ENCODE measurements at places on chromosomes 5 and 9.
A peak's percentile ranks its signal among the peaks of the same experiment; 100 is the strongest.

DNA sequence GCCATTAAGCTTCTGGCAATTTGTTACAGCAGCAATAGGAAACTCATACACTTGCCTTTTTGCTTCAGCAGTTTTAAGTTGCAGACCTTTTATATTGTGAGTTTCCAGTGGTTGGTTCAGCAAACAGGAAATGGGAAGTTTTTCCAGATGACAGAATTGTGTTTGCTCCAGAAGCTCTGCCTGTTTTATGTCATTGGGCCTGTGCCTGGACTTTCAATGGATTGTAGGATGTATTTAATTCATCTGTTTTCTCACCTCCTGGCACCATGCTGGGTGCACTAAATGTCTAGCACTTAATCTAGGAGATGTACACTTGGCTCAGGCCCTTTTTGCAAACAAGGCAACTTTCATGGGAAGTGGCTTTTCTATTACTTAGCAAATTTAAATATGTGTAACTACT lies 100.4 kb upstream of the CLINT1 start:
- DNase-seq = no peak

GRCh38 chr9:37752642-37753488 lies 740 bp upstream of the TRMT10B start:
- no peak for DNase-seq

- DNase-seq = no peak
Measured at GRCh38 chr5:173313351-173313801, 14.8 kb downstream of the STC2 start.

GRCh38 chr9:130340011-130340410 lies 74.5 kb downstream of the HMCN2 start:
- no peak for DNase-seq

DNA sequence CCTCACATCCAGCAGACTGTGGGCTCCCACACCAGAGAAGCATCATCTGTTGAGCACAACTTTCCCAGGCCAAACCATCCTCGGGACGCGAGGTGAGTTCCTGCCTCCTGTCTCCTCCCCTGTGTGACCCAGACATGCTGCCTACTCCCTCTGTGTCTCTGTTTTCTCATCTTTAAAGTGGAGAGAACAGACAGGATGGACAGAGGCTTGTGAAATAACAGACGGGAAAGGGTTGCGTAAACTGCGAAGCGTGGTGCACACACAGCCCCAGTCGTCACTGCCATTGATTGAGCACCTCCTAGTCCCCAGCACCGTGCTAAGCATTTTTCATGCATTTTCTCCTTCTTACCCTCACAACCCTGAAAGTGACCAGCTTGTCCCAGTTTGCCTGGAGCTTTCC lies 52.1 kb upstream of the LMX1B start:
- DNase-seq = no peak

DNA sequence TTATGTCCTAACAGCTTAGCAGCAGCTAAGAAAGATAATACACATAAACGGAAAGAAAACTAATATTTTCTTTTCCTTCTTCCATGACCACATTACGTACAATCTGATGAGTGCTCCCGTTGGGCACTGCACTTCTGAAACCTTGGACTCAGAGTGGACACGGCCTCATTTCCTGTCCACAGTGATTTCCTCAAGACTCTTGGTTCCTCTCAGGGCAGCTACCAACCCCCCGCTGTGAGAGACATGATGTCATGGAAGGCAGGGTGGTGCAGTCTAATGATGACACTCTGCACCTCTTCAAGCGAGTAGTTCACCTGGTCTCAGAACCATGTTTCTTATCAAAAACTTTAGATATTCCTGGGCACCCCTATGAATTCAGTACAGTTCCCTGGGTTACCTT lies 68.7 kb upstream of the CTSL start:
- no peak for DNase-seq

DNA sequence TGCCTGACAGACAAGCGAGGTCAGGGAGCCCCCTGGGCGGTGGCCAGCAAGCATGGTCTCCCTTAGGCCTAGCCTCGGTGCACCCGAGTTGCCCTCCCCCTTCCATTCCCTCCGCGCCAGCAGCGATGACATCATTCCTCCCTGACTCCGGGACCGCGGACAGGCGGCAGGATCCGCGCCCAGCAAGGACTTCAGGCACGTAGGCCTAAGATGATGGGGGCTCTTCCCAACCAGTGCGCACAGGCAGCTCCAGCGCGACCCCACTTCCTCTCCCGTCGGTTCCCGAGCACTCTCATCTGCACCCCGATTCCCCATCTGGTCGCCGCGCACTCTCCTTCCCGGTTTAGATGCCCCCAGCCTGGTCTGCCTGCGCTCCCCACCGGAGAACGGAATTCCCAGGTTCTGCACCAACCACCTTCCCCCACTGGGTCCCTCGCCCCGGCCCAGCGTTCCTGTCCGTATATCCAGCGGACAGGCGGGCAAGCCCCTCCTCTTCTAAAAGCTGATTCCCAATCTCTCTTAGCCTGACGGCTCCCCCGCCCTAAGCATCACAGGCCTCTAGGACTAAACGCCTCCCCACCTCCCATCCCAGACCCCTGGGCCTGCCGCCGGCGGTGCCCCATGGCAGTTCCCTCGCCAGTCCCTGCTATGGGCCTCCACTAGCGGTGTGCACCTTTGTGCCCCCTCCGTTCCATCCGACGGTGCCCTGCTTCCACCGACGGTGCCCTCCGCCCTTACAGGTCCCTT lies 931 bp downstream of the FAM219A start:
- DNase-seq = no peak

- DNase-seq = no peak
Measured at GRCh38 chr5:100780376-100780870, 122.7 kb downstream of the ST8SIA4 start.

- no peak for DNase-seq
Measured at GRCh38 chr9:127975376-127976315, 5.1 kb downstream of the EEIG1 start.

DNA sequence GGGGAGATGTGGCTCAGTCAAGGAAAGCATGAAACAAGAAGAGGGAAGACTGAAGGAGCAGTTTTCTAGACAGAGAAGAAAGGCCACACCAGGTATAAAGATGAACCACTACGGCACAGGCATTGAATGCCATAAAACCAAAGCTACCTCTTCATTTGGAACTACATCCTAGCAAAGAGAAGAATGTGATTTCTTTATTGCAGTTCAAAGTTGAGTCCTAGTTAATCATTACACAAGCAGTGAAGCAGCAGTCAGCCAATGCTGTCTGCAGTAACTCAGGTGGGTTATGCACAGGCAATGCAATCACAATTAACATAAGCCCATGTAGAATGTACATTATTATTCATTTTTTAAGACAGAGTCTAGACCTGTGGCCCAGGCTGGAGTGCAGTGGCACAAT lies 21.7 kb upstream of the PCAT7 start:
- no peak for DNase-seq

- no peak for DNase-seq
Measured at GRCh38 chr9:4614627-4615026, 47.5 kb upstream of the PLPP6 start.

DNA sequence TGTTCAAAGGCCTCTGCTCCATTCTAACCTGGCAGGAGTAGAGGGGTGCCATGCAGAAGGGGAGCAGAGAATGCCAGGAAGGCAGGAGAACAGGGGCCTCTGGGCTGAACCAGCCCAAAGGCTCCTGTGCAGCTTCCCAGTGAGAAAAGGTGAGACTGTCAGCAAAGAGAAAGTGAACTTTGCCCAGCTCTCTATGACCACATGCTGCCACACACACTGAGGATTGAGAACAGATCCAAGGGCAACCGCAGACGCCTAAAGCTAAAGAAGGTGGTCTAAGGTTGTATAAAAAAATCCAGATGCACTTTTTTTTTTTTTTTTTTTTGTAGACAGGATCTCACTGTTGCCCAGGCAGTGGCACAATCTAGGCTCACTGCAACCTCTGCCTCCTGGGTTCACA lies 51.4 kb downstream of the ALDH7A1 start:
- DNase-seq = no peak

GRCh38 chr9:108473209-108474112 lies 382.3 kb downstream of the ACTL7B start:
- no peak for DNase-seq

- DNase-seq = no peak
Measured at GRCh38 chr9:114693248-114693855, 11.4 kb upstream of the TEX48 start.

GRCh38 chr9:86971742-86972141 lies 24.4 kb upstream of the GAS1 start:
- DNase-seq = no peak

GRCh38 chr9:893843-894420 lies 52.4 kb downstream of the DMRT1 start:
- peak; percentile 19 for DNase-seq

GRCh38 chr9:131238402-131239021 lies 37.8 kb downstream of the FAM78A start:
- DNase-seq = no peak

GRCh38 chr9:126666155-126666803 lies 52.6 kb downstream of the LMX1B start:
- no peak for DNase-seq

DNA sequence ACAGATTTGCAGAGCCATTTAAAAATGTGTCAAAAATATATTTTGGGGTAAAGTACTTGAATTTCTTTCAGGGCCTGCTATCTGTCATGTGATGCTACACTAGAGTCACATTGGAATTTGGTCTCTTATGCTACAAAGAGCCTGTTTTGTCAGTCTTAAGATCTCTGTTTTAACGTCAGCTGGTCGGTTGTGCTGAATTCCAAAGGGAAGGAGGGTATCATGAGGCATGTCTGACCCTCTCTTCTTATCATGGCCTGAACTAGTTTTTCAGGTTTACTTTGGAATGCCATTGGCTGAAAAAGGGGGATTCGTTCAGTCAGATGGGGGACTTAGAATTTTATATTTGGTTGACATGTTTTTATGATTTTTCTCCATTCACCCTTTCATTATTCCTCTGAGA lies 290.6 kb downstream of the CD180 start:
- DNase-seq = no peak

- no peak for DNase-seq
Measured at GRCh38 chr5:38777111-38777510, 68.7 kb upstream of the OSMR start.

GRCh38 chr9:132242621-132243155 lies 80.8 kb downstream of the NTNG2 start:
- DNase-seq = no peak

DNA sequence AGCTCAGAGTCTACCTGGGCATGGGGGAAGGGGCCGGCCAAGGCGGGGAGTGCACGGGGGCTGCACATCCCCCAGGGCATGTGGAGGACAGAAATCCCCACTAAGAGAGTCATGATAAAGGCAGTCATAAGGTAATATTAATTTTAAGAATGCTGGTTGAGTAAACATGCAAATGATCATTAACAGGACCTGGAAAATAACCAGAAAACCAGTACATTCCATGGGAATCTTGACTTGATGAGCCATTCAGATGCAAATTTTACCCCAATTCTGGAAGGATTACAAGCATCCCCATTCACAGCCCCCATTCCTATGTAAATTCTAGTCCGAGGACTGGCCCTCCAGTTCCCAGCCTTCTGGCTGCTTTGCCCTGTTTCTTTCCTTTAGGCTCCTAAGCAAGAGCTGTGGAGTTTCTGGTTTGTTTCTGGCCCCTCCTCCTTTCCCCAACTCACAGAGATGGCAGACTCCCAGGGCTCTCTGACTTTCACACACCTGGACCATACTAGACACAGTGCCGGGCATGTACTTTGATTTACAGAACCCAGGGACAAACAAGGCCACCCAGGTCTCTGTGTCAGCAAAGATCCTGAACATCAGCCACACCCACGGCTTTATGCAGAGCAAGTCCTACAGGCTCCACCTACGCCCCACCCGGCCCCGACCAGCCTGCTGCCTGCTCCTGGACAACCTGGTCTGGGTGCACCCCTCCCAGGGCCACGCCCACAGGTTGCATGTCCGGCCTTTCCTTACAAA lies 62.7 kb downstream of the SEMA4D start:
- DNase-seq = no peak

DNA sequence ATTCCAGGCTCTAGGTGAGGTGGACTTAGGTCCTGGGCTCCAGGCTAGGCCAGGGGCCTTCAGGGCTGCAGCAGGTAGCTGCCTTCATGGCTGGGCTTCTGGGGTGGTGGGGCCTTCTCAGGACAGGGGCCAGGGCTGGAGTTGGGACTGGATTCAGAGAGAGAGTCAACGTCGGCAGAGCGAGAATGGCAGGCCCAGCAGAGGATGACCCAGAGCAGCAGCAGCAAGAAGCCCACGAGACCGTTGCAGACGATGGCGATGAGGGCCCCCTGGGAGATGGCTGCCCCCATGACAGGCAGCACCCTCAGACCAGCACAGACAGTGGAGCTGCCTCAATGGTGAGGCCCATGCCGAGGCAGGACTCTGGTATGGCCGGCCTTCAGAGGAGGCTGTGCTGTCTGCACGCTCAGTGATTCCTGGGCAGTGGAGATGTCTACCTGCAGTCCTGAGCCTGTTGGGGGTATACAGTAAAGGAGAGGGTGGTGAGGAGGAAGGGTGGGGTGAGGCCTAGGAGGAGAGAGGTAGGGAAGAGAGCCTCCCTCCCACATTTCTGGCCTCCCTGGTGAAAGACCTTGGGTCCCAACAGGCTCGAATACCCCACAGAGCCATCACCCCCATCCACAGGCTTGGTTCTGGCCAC lies 1.3 kb downstream of the ENHO start:
- no peak for DNase-seq

GRCh38 chr9:124030969-124031451 lies 19.4 kb downstream of the LHX2 start:
- DNase-seq = no peak

DNA sequence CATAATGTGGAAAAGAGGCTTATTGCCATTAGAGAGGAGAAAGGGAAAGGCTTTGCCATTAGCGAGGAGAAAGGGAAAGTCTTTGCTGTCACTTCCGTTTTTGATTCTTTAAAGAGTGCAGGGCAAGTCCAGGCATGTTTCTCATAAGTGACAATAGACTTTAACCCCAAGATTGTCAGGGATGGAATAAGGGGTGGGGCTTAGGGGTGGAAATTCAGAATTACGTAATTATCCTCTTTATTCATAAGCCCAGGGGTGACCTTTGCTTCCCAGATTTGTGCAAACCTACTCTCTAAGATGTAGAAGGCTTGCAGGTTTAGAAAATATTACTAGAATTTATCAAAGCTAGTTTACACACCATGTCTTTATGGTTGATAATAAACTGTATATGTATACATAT lies 2.3 kb upstream of the PLK2 start:
- peak; percentile 62 for DNase-seq

DNA sequence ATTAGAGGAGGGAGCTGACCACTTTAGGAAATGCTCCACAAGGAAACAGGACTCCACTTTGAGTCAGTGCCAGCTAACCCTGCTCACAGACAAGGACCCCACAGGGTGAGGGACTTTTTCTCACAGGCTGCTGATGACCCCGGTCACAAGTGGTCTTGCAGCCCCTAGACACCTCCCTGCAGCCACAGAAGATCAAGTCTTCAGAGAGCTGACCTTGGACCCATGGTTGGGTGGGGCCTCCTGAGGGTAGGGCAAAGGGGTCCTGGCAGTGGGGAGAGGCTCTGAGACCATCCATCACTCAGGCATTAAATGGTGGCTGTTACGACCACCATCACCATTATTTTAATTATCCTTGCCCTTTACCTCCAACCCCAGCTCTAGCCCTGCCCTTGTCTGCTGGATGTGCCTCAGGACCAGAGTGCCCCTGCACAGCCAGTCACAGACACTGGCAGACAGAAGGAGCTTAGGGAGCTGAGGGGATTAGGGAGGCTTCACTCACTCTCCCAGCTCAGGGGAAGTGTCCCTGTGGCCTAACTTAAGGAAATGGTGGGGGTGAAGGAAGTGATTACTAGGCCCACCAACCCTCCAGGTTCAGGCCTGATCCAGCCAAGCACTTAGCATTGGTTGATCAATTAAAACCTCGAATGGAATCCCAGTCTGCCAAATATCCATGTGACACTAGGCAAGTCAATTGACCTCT lies 1.6 kb downstream of the ACSL6 start:
- DNase-seq = no peak

All from keratinocyte (primary cell).